Ovary (tissue), 10 donors: ENCODE measurements at places on chromosomes 2 and 18.

DNA sequence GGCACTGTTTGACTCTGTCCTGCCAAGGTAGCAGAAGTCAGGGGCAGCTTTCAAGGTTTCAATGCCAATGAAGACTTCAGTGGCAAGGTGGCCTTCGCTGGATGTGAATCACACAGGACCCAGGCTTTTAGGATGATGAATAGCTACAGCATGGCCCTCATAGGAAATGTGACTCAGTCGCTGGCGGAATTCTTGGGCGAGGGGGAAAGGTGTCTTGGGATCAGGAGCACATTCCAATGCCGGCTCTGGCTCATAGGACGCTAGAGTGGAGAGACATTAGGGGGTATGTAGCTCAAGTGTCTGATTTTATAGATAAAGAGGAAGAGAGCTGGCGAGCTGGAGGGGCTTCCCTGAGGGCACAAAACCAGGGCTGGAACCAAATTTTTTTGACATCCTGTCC lies 68.6 kb downstream of the SMIM21 start:
- DNase-seq = no peak

DNA sequence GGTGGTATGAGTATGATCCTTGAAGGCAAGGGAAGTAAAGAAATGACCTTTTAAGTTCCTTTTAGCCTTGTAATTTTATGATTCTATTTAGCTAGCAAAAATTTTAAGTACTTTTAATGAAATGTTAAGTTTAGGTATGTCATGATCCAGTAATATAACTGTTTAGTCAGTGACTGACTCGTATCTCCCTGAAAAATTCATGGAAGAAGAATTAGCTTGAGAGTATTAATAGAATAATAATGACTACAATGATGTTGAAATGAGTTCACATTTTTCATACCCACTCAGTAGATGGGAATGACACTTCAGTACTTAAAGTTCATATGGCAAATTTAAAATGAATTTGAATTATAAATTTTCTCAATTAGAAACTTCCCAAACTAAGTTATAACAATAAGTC lies 14.6 kb downstream of the RAB3GAP1 start:
- DNase-seq = no peak

- peak; percentile 45 for DNase-seq
These were observed at the start of gene ZBTB7C for GRCh38 chr18:48408727-48409590. ZBTB7C (minus strand) TSS chr18:48409383.

- peak; percentile 85 for DNase-seq
These were observed 10.2 kb upstream of the IMP4 start for GRCh38 chr2:130332271-130333073.

- DNase-seq = no peak
These were observed 39.3 kb downstream of the AP1S3 start for GRCh38 chr2:223797811-223798721.

GRCh38 chr2:38092196-38092902 lies 16.4 kb upstream of the CYP1B1 start:
- DNase-seq = no peak

- peak; percentile 37 for DNase-seq
These were observed 32.3 kb upstream of the ZBTB7C start for GRCh38 chr18:48441405-48441881.

DNA sequence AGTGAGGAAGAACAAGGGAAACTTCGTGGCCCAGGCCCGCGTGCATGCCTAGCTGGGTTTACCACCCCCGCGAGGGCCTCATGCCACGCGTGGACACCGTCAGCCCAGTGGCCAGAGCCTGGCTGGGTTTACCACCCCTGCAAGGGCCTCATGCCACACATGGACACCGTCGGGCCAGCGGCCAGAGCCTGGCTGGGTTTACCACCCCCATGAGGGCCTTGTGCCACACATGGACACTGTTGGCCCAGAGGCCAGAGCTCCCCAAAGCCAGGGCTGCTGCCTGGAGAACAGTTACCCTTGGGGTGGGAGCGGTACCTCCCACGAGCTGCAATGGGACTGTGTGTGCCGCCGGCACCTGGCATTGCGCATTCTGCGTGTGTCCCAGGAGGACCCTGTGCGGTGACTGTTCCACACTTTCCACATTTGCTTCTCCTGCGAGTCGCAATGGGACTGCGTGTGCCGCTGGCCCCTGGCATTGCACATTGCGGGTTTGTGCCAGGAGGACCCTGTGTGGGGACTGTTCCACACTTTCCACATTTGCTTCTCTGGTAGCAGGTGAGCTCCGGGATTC lies 105.6 kb upstream of the CTDP1 start:
- DNase-seq = peak; percentile 29

DNA sequence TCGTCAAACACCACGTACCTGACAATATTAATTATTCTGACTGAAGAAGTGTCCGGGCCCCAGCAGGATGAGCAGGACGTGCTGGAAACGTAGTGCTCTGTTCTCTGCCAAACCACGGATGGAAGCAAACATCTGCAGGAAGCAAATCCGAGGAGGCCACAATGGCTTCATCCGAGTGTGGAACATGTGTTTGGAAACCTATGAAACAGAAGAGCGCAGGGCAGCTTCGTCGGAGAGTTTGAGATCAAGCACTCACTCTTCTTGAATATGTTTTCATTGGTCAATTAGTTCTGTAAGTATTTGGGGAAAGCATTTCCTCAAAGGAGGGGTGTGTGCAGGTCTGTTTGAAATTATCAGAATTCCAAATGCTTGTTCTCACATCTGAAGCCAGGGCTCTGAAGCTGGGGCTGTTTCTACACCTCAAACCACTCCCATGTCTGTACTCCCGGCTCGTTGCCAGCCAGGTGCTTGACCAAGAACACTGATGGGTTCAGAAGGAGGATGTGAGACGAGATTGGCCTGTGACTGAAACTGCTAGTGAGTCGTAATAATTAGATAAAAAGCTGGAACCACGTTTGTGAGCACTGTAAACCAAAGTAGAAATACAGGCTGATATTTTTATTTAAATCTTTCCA lies 356.6 kb upstream of the SALL3 start:
- no peak for DNase-seq

DNA sequence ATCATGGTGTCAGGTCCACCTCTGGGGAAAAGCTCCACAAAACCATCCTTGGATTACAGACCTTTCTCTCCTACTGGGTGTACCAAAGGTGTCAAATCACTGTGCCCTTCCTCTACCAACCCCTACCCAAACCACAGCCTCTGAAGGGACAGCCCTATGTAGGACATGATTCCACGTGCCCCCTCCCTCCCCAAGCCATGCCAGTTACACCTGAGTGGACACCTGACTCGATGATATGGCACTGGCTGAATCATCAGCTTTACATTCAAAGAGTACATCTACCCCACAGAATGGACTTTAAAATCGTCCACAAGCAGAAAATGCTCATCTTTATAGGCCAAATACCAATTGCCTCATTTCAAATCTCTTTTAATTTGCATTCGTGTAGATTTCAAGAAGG lies 26.0 kb downstream of the TRABD2A start:
- no peak for DNase-seq

DNA sequence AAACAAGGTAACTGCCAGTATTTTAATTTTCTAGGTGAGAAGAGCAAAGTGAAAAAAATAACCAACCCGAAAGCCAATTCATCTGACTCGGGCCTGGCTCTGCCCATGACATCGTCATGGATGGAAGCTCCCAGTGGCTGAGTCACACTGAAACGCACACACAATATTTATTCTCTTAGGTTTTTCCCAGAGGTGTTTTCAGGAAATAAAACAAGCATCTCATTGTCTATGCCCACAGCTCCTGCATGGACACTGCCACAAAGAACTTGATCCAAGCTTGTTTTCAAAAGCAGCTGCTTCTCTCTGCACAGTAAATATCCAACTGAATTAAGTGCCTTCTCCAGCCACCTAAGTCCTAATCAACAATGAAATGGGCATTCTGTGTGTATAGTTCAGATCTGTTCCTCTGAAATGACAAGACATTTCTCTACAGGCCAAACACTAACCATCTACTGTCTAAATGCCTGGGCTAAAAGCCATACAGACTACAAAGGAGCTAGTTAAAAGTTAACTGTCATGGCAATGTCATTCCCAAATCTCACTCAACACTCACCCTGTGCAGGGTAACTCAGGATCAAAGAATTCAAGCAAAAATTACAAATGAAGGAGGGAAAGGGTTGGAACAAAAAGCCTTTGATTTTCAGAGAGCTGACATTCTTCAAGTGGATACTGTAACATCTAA lies 62.9 kb downstream of the RPL31 start:
- DNase-seq = no peak

DNA sequence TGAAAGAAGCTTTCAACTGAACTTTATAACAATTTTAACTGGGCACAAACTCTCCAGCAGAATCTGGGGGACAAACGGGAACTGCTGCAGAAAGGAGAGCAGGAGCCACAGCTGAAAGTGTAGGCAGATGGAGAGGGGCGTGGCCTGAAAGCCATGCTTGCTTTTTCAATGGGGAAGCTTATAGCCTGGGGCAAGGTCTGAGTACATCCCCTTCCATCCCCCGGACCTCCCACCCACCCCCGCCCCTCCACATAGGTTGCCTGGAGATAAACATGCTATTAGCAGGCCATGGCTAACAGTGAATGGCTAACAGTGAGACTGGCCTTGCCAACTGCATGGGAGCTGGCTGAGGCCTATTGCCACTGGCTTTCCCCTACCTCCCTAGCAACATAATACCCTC lies 317.9 kb upstream of the TANK start:
- no peak for DNase-seq

DNA sequence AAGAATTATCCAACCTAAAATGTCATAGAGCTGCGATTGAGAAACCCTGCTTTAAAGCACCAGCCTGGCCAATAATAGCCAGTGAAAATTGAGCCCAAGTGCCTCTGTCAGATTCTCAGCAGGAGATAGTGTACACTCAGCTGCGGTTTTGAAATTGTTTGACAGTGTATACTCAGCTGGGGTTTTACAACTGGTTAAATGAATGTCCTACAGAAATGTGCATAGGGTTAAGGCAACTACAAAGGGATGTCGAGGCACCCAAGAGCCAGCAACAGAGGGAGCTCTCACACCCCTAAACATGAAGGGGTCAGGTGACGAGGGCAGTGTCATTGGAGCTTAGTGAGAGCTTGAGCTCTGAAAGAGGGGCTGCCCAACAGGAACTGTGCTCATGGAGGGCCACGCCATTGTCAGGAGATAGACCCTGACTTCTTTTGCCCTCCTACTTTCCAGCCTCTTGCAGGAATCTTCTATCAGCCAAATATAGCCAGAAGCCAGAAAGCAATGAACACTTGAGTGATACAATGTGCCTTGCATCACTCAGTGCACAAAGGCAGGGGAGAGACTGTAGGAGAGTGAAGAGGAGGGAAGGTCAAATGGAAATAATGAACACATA lies 15.1 kb downstream of the ACTG2 start:
- no peak for DNase-seq

- no peak for DNase-seq
These were observed 398.1 kb upstream of the ATP5MC3 start for GRCh38 chr2:175579646-175580045.

DNA sequence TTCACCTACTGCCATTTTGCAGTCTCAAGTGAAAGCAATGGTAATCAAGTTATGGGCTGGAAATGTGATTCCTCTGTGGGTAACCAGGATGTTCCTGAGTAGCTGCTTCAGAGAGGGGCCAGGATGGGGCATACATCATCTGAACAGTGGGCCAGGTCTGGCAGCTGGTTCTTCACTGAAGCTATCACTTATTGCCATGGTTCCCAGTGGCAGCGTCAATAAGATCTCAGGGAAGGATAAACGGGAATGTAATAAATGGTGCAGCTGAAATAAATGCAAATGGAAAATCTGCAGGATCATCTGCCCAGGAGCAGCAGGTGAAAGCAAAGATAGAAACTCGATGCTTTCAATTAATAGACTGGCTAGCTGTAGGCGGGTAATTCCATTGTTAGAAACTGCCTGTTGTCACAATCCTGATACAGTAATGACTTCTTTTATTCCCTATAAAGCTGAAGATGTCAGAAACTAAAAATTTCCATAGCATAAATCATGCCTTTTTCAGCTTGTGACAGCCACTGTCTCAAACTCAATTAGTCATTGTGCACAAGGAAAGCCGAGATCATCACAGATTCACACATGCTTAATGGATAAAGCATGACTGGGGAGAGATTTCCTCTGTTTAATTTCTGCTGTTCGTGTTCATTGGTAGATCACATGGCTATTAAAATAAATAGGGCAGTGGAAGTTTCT lies 56.2 kb upstream of the CCDC85A start:
- DNase-seq = no peak

DNA sequence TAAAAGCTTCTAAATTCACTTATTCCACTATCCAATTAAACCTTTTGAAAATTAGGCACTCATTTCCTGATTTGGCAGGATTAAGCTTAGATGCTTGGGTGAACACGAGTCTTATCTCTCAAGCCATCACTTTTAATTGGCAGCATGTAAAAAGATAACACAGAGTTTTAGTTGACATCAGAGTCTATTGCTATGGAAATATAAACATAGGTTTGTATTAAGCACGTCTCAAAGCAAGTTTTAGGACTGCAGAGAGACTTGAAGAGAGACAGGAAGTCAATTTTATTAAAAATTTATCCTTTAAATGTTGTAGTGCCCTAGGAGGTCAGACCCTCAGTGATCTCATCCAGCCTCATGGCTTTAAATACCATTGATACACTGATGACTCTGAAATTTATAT lies 5.6 kb downstream of the RBKS start:
- no peak for DNase-seq
